Naive B cell (primary cell): ENCODE measurements at places on chromosomes 4 and X. TPM values are rescaled to one million over a fixed set of nuclear protein-coding genes. Genes with fewer than 3 reads are reported as not detected.

- no peak for DNase-seq
Measured at GRCh38 chr4:52915191-52915590, 53.1 kb downstream of the RASL11B start.

- no peak for DNase-seq
Measured at GRCh38 chrX:66200855-66201795, 37.1 kb downstream of the HEPH start.

DNA sequence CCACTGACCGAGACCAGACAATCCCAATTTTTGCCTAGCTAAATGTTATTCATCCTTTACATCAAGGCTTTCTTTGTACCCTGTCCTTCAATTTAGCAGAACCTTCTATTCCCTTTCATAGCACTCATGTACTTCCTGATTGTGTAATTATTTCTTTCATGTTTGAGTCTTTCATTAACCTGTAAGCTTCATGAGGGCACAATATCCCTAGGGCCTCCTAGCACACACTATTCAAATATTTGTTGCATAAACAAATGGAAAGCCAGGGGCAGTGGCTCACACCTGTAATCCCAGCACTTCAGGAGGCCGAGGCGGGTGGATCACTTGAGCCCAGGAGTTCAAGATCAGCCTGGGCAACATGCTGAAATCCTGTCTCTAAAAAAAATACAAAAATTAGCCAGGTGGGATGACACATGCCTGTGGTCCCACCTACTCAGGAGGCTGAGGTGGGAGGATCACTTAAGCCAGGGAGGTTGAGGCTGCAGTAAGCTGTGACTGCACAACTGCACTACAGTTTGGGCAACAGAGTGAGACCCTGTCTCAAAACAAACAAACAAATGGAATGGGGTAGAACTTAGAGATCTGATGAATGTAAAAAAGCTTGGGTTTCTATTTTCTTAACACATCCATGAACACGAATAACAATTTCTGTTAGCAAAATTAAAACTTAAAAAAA lies 59.0 kb downstream of the SAT1 start:
- no peak for DNase-seq

DNA sequence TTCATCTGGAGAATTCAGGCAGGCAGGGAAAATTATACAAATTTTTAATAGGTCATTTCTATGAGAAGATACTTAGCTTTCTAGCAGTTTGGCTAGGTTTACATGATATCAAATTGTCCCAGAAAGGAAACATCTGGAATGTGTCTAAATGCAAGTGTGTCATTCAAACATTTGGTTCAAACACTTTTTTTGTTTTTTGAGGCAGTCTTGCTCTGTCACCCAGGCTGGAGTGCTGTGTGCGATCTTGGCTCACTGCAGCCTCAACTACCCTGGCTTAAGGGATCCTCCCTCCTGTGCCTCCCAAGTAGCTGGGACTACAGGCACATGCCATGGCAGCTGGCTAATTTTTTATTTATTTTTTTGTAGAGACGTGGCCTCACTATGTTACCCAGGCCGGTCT lies 31.6 kb downstream of the SPARCL1 start:
- no peak for DNase-seq

ITM2A gene
- 54.3 TPM for polyA plus RNA-seq
